T follicular helper cell (primary cell): ENCODE measurements at places on chromosomes 13 and 19.
A peak's percentile ranks its signal among the peaks of the same experiment; 100 is the strongest.

- DNase-seq: peak; percentile 73
Observed at GRCh38 chr19:54162241-54162805, 2.8 kb upstream of the LENG1 start.

GRCh38 chr13:104256701-104257100 lies 1190.5 kb upstream of the SLC10A2 start:
- DNase-seq: no peak

GRCh38 chr19:8826371-8826770 lies 5.7 kb downstream of the ZNF558 start:
- DNase-seq: no peak

DNA sequence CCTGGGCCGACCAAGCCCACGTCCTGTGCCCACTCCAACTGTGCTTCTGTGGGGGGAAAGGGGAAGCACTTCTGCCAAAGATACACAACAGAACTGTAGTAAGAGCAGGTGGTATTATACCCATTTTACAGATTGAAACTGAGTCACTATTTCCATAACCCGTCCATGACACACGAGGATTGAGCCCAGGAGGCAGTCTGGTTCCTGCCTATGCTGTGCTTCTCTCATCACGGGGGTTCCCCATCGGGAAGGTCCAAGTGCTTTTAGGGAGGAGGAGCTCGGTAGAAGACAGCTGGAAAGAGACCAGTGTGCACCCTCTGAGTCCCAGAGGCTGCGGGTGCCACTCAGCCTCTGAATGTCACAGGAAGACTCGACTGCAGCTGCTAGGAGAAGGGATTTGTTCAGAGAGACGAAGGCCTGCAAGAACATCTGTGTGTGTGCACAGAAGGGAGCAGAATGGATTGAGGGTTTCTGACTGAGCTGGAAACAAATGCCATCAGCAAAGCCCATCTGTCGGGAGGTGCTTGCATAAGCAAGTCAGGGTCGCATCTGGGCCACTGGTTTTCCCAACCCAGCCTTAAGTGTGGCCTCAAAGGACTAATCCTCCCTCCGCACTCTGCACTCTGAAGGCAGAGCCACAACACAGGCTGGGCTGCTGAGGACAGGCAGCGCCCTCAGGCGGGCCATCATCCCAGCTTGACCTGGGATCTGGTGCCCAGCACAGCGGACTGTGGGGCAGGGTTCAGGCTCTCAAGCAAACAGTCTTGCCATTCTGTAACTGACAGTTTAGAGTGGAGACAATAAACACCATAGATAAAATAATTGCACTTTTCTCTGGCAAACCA lies 150.0 kb downstream of the DPF1 start:
- no peak for DNase-seq

- DNase-seq: peak; percentile 57
Observed at GRCh38 chr19:50556282-50557008, 11.8 kb downstream of the LRRC4B start.

GRCh38 chr13:114226088-114226487 lies 8.6 kb upstream of the CDC16 start:
- no peak for DNase-seq

GRCh38 chr13:38662362-38662761 lies 24.5 kb upstream of the FREM2 start:
- no peak for DNase-seq
